ENCODE measurements at places on chromosomes 5 and 9.

GRCh38 chr9:37923796-37924427 lies 20.0 kb upstream of the SLC25A51 start:
- DNase-seq = no peak

DNA sequence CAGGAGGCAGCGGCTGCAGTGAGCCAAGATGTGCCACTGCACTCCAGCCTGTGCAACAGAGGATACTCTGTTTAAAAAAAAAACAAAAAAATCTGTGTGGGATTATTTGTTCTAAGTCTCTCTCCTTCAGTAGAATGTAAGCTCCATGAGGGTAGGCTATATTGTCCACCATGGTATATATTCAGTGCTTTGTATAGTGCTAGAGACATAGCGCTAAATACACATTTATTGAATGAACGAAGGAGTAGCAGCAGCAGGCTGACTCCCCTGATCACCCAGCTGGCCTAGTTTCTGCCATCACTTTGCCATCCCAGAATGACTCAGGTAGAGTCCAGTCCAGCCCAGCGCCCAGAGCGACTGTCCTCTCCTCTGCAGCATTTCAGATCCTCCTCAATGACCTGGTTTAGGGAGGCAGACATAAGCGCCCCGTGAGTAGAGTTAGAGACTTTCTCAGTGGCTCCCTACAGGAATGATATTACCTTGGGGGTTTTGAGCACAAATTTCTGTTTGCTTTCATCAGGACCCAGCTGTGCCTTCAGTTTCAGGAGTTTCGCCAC lies 716 bp downstream of the HARS1 start:
- no peak for DNase-seq

GRCh38 chr5:141040771-141041426 lies 10.3 kb upstream of the PCDHB1 start:
- DNase-seq = no peak

- no peak for DNase-seq
These were observed 108.0 kb downstream of the FBXO38 start for GRCh38 chr5:148491793-148492184.

- DNase-seq = no peak
These were observed 142.5 kb downstream of the CDH12 start for GRCh38 chr5:22710660-22711059.

DNA sequence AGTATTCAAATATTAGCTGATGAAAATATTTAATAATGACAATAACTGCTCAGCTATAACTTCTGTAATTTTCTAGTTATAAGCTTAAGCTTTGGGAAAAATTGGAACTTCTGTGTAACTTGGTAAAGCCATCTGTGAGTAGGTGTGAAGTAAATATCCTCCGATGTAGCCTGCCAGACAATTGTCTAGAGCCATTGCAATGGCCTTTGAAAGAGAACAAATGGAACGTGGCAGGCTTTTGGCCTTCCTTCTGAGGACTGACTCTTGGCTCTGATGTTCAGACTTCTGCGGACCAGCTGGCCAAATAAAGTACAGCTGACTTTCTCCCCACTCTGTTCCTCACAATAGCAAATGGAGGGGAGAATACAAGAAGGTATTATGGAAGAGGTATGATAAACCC lies 203.4 kb upstream of the NMUR2 start:
- no peak for DNase-seq

GRCh38 chr9:6877671-6878161 lies 119.9 kb downstream of the KDM4C start:
- no peak for DNase-seq

- no peak for DNase-seq
These were observed 52.1 kb upstream of the WWC1 start for GRCh38 chr5:168239325-168239724.

GRCh38 chr9:19689328-19690101 lies 99.3 kb downstream of the SLC24A2 start:
- no peak for DNase-seq

- DNase-seq = no peak
These were observed 1.6 kb upstream of the ASPN start for GRCh38 chr9:92483627-92484545.

DNA sequence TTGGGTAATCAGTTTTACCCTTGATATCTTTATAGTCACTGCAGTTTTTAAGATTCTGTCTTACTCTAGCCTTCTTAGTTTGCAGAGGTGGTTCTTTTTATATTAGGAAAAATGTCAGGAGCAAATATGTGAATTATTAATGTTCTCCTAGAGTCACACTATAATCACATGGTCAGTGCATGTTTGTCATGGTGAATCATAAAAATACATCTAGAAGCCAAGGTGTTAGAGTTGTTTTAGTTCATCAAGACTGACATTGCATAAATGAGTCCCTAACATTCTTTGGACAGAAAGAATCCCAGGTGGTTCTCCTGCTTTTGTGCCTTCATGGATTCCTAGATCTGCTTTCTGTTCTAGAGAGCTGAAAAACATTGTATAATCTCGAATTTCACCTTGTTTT lies 22.9 kb downstream of the ATG10 start:
- no peak for DNase-seq

- no peak for DNase-seq
These were observed 831.0 kb downstream of the SEMA5A start for GRCh38 chr5:8714861-8715260.

DNA sequence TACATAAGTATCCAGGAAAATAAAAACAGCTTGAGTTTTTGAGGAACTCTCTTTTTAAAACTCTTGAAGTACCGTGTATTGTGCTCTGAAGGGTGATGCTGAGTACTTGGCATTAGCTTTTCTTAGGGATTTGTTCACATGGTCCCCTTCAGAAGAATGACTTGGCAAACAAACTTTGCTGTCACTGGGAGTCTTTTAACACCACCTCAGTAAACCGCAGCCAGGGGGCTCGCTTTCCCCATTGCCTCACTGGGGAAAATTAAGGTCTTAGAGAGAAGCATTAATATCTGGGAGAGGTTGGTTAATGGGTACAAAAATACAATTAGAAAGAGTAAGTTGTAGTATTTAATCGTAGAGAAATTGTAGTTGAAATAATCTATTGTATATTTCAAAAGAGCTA lies 105.9 kb upstream of the DAP start:
- DNase-seq = no peak

GRCh38 chr5:159120446-159120845 lies 20.7 kb upstream of the EBF1 start:
- no peak for DNase-seq

DNA sequence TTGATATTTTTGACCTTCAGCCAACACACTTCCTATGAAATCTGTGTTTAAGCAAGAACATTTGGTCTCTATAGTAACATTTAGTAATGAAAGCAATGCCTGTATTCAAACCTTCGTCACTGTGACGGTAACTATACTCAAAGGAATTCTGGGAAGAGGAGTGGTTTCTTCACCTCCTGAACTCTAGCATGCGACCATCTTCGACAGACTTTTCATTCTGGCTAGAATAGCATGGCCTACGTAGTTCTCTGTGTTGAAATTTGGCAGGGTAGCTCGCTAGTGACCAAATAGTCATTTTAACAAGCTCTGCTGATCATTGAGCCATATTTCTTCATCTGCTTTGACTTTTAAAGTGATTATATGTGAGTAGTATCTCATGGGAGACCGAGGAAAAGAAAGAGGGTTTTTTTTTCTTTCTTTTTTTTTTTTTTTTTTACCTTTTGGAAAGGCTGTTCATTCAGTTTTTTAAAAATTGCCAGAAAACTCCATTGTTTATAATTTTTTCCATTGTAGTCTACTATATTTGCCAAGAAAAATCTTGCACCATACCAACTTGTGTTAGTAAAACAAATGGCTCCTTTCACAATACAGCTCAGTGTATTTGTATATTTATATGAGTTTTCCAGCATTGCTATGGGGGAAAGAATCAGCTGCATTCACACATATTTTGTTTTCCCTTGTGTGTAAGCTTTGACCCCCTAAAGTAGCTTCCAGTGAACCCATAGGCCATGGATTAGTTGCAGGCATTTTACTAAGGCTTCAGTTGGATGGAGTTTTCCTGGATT lies 166.8 kb downstream of the NNT start:
- no peak for DNase-seq

DNA sequence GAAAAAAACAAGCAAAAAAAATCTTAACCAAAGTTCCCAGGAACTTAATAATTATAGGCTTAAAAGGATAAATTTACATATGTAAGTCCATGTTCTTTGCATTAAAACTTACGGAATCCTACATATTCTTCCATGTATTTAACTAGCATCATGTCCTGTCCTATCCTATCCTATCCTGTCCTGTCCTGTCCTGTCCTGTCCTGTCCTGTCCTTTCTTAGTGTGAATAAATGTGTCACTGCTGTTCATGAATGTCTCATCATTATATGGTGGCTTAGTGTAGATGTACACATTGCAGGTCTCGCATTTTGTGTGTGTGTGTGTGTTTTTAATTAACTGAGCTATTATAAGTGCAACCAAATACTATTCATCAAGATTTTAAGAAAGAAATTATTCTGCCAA lies 90.0 kb downstream of the TMEM167A start:
- DNase-seq = no peak

GRCh38 chr9:108182950-108183381 lies 672.8 kb downstream of the ACTL7B start:
- DNase-seq = no peak

- no peak for DNase-seq
These were observed 444.9 kb upstream of the CYLC2 start for GRCh38 chr9:102550266-102550665.

DNA sequence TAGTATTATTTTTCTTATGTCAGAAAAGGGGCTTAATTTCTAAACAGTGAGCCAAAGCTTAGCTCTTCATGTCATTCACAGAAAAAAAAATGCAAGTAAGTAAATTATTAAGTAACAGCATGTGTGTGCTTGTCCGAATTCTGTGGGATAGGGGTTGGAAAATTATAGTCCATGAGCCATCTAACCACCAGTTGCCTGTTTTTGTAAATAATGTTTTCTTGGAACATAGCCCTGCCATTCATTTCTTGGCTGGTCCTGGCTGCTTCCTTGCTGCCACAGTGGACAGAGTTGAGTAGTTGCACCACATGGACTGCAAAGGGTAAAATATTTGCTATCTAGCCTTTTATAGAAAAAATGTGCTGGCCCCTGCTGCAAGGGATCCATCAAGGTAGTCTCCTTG lies 513.7 kb upstream of the WWC1 start:
- no peak for DNase-seq

Data from smooth muscle cell of the brain vasculature (primary cell).